ENCODE measurements at places on chromosomes 3 and 15. TPM values are rescaled to one million over a fixed set of nuclear protein-coding genes. Genes with fewer than 3 reads are reported as not detected.
A peak's percentile ranks its signal among the peaks of the same experiment; 100 is the strongest.

DNA sequence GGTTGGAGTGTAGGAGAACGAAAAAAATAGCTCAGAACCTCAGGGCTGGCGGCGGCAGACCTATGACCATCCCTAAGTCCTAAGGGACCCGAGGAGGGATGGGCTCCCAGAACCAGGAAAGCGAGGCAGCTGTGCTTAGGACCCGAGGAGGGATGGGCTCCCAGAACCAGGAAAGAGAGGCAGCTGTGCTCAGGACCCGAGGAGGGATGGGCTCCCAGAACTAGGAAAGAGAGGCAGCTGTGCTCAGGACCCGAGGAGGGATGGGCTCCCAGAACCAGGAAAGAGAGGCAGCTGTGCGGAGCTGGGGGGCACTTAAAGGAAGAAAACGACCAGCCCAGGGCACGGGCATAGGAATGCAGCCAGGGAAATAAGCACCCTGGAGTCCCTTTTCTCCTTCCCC lies 125.0 kb upstream of the DLG1 start:
- H3K36me3 ChIP-seq: no peaks in the 10 kb centered on the region
- H3K27me3 ChIP-seq: no peaks in the 10 kb centered on the region
- no peak for DNase-seq
- H3K4me3 ChIP-seq: no peak overlapping the region
- H3K27ac ChIP-seq: no peak overlapping the region

GRCh38 chr3:136772709-136773108 lies 20.5 kb upstream of the STAG1 start:
- H3K4me1 ChIP-seq: no peaks in the 10 kb centered on the region
- H3K27me3 ChIP-seq: no peaks in the 10 kb centered on the region
- H3K4me3 ChIP-seq: no peak overlapping the region
- no peaks in the 10 kb centered on the region for H3K36me3 ChIP-seq
- no peak overlapping the region for H3K27ac ChIP-seq
- DNase-seq: no peak

- no peaks in the 10 kb centered on the region for H3K36me3 ChIP-seq
- H3K4me1 ChIP-seq: no peaks in the 10 kb centered on the region
- DNase-seq: no peak
These were observed 1109.0 kb downstream of the TUSC7 start for GRCh38 chr3:117818592-117818991.

DNA sequence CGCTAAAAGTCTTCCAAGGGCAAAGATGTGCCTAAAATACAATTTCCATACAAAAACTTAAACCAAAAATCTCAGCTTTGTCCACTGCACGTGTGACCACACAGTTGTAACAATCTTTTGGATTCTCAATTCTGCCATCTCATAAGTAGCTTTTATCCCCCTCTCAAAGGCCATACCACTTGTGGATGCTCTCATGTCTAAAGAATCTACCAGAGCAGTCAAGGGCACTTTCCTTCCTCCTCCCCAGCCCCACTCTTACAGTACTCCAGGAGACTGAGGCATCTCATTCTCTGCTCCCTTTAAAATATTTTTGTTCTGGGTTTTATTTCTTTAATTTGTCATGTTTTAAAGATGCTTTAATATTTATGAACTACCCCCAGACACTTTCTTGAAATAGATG lies 102.3 kb upstream of the PFN2 start:
- no peak overlapping the region for H3K27ac ChIP-seq
- DNase-seq: no peak
- H3K4me3 ChIP-seq: no peak overlapping the region
- H3K27me3 ChIP-seq: no peaks in the 10 kb centered on the region
- no peaks in the 10 kb centered on the region for H3K36me3 ChIP-seq

SH3GL3 gene
- total RNA-seq: 79.6 TPM

DNA sequence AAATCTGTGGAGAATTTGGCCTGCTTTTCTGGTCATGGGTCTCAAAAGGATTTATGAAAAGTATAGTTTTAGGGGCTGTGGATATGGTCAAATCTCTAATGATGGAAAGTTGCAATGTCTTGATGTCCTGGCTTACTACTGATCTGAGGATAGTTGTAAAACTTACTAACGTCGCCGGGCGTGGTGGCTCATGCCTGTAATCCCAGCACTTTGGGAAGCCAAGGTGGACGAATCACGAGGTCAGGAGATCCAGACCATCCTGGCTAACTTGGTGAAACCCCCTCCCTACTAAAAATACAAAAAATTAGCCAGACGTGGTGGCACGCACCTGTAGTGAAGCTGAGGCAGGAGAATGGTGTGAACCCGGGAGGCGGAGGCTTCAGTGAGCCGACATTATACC lies 19.6 kb downstream of the TRIM71 start:
- no peak for DNase-seq
- peaks cover 64% of the 10 kb centered on the region for H3K4me1 ChIP-seq
- H3K4me3 ChIP-seq: no peak overlapping the region
- H3K27me3 ChIP-seq: no peaks in the 10 kb centered on the region

DNA sequence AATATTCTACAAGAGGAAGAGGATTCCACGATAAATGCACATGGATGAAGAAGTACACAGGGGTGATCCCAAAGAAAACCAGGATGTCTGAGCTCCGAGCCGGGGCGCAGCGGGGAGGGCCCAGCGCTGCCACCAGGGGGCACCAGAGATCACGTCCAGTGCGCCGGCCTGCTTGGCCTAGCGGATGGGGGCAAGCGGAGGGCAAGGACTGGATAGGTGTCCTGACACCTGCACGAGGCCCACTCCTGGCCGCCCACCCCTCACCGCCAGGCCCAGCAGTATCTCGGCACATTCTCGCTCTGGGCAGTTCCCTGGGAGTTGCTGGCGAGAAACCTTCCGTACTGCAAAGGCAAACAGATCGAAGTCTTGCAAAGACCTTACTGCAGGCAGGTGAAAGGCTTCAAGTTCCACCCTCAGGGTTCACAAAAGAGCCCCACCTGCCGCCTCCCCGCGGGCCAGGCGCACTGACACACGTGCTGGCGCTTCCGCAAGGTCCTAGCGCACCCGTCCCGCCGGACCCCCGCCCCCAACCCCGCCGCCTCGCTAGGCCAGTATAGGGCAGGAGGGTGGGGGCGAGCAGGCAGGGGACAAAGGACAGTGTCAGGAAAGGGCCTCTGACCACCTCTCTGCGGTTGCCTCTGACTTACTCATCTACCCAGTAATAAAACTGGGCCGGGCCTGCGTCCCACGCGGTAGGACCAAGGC lies 3.3 kb downstream of the ANKRD63 start:
- H3K36me3 ChIP-seq: no peaks in the 10 kb centered on the region
- peaks cover 30% of the 10 kb centered on the region for H3K4me1 ChIP-seq
- H3K27me3 ChIP-seq: peaks cover 38% of the 10 kb centered on the region
- no peak overlapping the region for H3K27ac ChIP-seq
- peak; percentile 85 for DNase-seq
- no peak overlapping the region for H3K4me3 ChIP-seq

Measured in cardiac muscle cell (in vitro differentiated cells and primary cell).